Renal cortical epithelial cell (primary cell): ENCODE measurements at places on chromosomes 5 and 9.

- DNase-seq: peak; percentile 4
Observed at GRCh38 chr5:121251954-121252353, 599.7 kb upstream of the FTMT start.

- no peak for DNase-seq
Observed at GRCh38 chr9:1804128-1804865, 210.8 kb upstream of the SMARCA2 start.

DNA sequence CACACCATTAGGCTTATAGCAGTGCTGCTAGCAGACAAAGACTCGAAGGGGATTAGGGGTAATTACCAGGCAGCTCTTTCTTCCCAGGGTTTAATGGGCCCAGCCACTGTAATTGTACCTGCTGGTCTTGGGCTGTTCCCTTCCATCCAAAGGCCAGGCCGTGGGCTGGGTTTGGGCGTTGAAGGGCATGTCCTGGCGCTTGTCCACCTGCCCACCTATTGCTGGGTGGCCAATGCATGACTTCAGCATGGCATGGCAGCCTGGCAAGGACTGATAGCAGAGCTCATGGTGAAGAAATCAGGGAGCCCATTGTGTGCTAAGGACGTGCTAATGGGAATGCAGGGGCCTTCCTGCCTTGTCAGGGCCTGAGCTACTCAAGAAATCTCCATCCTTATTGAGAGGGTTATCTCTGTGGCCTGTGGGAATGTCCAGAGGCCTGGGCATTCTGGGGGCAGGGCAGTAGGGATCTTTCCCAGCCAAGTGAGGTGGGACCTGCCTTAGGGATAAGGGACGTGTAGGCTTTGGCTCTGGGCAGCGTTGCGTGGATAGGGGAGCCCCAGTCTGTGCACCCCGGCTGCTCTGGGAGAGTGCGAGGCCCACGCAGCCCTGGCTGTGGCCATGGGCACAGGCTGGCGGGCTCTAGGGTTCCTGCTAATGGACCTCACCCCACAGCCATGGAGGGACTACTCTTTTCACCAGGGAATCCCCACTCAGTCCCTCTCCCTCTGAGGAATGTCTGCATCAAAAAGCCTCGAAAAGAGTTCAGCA, 116.1 kb upstream of the PITX1 start:
- no peak for DNase-seq

DNA sequence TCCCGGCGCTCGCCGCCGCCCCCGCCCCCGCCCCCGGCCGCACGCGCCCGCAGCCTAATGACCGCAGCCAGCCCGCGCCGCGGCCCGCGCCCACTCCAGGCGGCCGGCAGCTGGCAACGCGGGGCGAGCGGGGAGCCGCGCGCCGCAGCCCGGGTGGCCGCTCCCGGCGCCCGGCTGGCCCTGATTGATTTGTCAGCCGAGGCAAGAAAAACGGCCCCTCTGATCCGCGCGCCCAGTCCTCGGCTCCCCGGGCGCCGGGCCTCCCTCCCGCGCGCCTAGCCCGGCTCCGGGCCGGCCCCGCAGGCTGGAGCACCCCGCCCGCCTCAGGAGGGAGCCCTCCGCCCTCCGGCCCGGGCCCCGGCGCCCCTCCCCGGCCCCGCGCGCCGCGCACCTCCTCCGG, 11.9 kb upstream of the LHX2 start:
- DNase-seq: no peak

DNA sequence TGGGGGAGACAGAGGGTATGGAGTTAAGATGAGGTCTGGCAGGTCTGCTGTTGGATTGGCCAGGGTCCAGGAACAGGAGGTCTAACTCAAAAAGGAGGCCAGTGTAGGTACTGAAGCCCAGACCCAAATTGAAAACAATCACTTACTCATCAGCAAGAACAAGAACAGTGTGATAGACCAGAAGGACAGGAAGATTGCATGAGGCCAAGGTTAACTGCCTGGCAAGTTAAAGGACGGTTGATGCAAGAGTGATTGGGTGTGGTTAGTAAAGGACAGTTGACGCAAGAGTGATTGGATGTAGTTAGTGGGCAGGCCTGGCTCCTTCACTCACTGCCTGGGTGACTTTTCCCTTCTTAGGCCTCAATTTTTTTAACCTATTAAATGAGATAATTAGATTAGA, 132.6 kb downstream of the PDZD2 start:
- DNase-seq: no peak

GRCh38 chr5:11596657-11597071, 307.6 kb downstream of the CTNND2 start:
- no peak for DNase-seq

DNA sequence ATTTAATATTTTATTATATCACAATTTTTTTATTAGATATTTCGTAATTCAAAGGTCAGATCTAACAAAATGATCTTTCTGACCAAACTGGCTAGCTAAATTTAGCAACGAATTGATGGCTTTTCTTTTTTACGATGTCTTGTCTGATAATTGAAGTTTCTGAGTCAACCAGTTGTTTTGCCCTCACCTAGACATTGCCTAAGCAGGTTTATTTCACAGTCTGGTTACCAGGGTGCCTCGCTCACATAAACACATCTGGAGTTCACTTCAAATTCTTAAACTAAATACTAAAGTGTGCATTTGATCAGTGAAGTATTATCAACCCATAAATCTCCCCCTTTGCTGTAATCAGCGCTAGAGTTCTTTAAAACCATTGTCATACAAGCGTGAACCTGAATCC, 448.3 kb downstream of the TLE4 start:
- peak; percentile 2 for DNase-seq

- no peak for DNase-seq
Observed at GRCh38 chr9:135338546-135338945, 141.0 kb upstream of the PPP1R26 start.

GRCh38 chr5:40801771-40802562, 3.8 kb upstream of the PRKAA1 start:
- DNase-seq: no peak

- no peak for DNase-seq
Observed at GRCh38 chr5:160071516-160071915, 47.7 kb downstream of the PWWP2A start.

DNA sequence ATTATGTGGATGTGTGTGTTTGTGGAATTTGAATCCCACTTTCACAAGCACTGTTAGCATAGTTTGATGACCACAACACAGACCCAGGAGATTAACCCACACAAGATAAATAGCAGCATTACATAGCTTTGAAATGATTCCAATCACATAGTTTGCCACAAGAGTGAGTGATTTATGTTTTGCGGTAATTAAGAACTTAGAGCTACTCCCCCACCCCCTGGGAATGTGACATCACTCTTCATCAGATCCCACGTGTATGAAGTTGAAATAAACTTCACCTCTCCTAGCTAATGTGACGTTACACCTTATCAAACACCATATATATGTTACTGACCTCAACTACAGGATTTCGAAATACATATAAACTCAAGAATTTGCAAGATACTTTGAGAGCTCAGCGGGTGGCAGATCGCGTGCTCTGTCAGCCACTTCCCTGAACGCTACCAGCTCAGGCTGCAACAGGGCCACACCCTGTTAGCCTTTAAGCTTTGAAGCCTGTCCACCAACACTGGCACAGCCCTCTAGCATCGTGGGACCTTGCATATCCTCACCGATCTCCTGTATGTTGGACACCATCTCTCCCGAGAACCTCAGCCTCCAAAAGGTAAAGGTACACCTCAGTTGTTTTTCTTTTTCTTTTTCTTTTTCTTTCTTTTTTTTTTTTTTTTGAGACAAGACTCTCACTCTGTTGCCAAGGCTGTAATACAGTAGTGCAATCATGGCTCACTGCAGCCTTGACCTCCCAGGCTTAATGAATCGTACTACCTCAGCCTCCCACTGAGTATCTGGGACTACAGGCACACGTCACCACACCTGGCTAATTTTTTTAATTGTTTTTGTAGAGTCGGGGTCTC, 1.7 kb upstream of the AGTPBP1 start:
- DNase-seq: peak; percentile 86

GRCh38 chr5:140630292-140631035, 2.5 kb downstream of the CD14 start:
- DNase-seq: peak; percentile 41

DNA sequence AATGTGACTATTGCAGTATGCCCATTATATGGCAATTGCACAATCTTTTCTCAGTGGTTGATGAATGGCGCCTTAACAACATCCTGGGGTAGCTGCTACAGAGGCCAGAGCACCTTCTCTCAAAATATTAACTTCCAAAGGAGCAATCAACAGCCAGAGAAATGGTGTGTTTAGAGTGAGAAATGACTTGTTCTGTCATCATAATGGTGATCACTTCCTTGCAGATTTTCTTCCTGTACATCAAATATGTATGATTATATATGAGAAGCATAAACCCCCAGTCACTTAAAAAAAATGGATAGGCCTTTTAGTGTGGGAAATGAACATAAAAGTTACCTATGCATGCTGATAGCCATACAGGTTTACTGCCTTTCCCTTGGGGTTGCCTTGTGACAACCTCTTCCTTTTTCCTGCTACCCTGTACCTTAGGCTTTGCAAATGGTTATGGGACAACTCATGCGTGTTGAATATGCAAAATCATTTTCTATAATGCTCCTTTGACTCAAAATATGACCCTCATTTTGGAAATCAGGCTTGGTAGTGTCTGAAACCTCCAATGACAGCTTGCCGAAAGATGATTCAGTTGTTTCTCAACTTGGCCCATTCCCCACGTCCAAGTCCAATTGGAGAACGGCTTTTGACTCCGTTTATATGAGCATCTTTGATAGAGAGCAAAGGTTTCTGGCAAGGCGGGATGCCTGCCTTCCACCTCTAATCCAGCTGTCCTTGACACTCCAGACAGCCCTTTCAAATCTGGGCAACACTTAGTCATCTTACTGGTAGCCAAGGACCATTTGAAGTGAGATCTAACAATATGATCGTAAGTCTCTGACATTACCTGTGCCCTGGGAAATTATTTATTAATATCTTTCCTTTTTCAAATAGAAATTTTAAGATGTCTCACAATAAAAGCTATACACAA, 69.3 kb downstream of the SLC1A1 start:
- peak; percentile 30 for DNase-seq

DNA sequence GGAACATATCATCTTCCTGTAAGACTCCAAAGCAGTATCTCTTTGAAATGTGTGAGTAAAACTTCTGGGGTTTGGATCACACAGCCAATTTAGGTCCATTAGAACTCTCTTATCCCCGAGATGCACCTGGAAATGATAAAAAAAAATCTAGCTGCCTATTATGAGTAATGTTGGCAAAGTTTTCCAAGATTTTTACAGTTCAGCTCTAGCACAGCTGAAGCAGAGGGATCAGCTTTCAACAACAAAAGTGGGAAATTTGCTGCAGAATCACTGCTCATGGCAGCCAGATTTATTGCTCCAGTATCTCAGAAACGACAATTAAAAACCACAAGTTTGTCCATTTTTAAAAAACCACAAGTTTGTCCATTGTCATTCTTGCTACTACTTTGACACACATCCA, 292.2 kb downstream of the IRX2 start:
- no peak for DNase-seq

DNA sequence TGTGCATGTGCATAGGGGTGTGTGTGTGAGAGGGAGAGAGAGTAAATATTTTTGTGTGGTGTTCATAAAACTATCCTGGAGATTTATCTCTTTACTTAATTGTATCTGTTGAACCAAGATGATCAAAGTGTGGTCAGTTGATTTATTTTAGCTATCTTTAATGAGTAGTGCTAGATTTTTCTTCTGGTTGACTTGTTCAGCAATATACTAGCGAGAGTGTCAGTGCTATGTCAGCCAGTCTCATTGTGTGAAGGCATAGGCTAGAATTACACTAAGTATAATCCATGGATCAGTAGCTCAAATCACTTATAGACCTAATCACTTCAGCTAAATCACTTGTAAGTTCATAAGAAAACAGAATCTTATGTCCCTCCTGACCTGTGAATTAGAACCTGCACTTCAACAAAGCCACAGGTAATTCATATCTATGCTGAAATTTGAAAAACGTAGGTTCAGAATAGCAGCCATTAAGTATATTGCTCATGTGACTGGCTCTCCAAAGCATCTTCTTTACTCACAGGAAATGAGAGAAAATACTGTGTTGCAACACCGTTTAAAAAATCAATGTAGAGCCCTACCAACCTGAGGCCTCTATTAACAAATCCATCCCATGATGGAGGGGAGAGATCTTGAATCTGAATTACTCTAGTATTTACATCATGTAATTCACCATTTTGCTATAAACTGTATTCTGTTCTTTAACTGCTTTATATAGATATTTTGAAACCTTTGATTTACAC, 203.1 kb upstream of the ACTBL2 start:
- no peak for DNase-seq

- no peak for DNase-seq
Observed at GRCh38 chr5:17604951-17605350, 968 bp downstream of the TAF11L11 start.

DNA sequence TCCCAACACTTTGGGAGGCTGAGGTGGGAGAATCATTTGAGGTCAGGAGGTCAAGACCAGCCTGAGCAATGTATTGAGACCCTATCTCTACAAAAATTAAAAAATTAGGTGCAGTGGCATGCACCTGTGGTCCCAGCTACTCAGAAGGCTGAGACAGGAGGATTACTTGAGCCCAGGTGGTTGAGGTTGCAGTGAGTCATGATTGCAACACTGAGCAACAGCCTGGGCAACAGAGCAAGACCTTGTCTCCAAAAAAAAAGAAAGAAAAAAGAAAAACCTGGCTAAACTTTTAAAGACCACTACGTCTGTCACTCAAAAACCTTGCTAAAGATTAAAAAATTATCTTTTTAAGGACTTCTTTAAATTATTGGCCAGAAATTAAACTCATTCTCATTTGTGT, 59.8 kb upstream of the ABCA1 start:
- peak; percentile 72 for DNase-seq

GRCh38 chr5:93017849-93018248, 563.2 kb downstream of the NR2F1-AS1 start:
- DNase-seq: peak; percentile 23

DNA sequence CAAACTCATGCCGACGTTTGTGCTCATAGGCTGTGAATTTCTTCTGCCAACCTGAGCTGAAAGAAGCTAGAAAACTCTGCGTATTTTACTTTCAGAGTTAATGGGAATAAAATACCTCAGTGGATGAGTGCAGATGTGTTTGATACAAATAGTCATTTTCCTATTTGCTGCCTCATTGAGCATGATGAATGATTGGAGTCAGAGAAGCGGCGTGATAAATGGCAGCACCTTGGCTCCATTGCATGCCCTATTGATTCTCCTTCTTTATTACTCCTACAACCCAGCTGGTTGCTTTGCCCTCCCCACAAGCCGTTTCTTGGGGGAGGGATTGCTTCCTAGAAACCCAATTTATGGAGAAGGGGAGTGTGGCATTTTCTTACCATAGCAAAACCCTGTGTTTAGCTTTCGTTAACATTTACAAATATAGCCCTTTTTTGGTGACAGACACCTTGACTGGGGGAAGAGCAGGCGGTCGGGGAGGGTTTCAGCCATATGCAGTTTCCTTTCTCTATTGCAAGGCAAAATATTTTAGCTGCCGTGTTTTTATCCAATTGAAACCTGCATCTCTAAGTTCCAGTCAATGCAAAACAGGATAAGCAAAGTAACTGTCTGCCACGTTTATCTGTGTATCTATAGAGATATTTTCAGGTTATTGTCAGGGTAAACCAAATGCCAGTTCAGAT, 93.1 kb upstream of the TBCA start:
- DNase-seq: no peak

- DNase-seq: no peak
Observed at GRCh38 chr9:89879701-89880100, 274.9 kb downstream of the GADD45G start.

- peak; percentile 43 for DNase-seq
Observed at GRCh38 chr9:76932757-76933156, 26.8 kb upstream of the PRUNE2 start.

GRCh38 chr5:153981905-153982605, 56.7 kb downstream of the FAM114A2 start:
- DNase-seq: no peak
